ENCODE measurements at places on chromosomes 5 and 9. TPM values are rescaled to one million over a fixed set of nuclear protein-coding genes. Genes with fewer than 3 reads are reported as not detected.

Gene NR2F1
- total RNA-seq, result 2.8 TPM

Gene CCDC180
- 7.6 TPM for total RNA-seq

Gene SLIT3
- 11.6 TPM for total RNA-seq

Gene TSLP
- total RNA-seq, result not detected

Gene EDIL3
- total RNA-seq, result 5.6 TPM

Gene PCDHGC4
- 2.7 TPM for total RNA-seq

Gene CCNI2
- total RNA-seq, result 13.0 TPM

Gene SLC38A9
- 38.4 TPM for total RNA-seq

Gene RABEPK
- total RNA-seq, result 5.2 TPM

Gene NHP2
- total RNA-seq, result 116 TPM

Gene CHSY3
- 0.60 TPM for total RNA-seq

Gene TMEM174
- total RNA-seq, result not detected

Gene FSTL4
- not detected for total RNA-seq

Gene CCNO
- 1.1 TPM for total RNA-seq

Gene PTGES
- 0.80 TPM for total RNA-seq

Gene SARDH
- total RNA-seq, result 1.1 TPM

Gene MAML1
- 27.7 TPM for total RNA-seq
